ENCODE measurements at places on chromosomes 11 and 22.

DNA sequence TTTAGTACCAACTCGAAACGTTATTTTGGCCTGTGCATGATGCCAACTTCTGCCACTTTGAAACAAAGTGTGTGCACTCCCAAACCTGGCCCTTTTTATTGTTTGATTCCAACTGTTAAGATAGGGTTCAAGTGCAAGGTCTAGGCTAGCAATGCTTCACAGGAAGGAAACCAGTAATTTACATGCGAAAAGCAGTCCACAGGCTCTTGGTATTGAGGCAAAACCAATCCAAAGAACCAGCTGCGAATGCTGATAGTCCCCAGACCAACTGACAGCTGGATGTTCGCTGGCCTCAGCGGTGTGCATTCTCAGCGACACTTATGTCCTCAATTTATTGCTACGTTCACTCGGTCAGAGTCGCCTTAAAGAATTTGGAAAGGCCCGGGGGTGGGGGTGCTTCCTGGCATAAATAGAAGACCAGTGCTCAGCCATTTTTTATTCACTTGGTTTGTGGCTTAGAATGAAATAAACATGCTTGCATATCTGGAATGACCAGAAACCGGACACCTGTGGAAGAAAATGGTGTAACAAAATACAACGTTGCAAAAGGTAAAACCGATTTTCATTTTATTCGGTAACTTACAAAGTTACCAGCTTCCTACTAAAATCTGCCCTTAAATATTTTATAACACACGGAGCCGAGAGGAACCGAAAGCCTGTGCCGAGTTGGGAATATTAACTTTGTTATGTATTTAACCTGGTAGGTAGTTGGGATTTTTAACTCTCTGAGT is 1.6 kb downstream of the CPT1A start:
- DNase-seq = no peak

DNA sequence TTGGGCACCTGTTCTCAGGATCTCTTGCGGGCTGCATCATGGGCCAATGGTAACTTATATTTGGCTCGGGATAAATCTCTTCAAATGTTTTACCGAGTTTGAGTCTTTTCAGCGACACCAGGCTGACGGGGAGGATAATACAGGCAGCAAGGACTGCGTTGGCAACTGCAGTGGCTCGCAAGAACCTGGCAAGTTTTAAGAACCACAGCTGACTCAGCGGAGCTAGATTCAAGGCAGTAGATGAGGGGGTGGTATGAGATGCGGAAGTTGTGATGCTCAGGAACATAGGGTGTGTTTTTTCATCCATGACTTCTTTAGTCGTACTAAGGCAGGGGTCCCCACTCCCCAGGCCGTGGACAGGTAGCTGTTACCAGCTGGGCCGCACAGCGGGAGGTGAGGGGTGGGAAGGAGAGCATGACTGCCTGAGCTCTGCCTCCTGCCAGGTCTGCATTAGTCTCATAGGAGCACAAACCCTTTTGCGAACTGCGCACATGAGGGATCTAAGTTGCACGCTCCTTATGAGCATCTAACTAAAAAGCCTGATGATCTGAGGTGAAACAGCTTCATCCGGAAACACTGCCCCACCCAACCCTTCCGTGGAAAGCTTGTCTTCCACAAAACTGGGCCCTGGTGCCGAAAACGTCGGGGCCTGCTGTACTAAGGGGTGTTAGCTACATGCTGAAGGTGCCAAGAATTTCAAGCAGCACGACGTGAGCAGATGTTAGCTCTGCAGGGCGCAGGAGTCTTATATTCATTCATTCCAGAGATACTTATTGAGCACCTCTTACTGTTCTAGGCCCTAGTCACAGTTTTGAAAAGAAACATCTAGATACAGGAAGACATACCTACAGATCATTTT is 6.4 kb upstream of the JAM3 start:
- DNase-seq = no peak

DNA sequence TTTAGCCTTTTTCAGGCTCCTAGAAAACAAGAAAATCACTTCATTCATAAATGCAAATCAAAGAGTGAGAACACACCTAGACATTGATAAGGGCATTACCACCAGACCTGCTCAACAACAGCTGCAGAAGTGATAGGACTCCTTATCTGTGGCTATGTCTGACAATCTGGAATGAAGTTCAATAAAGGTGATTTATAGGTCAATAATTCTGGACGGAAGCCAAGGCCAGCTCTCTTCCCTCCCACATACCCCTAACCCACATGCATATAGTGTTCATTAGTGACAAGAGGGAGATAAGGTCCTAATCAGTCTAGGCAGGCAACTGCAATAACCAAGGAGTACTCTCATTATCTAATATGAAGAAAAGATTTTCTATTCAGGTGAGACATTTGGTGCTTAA is 111.3 kb downstream of the ETS1 start:
- DNase-seq = no peak

GRCh38 chr22:38032681-38033521 is 24.3 kb upstream of the PICK1 start:
- no peak for DNase-seq

- no peak for DNase-seq
Observed at GRCh38 chr11:123103326-123103980, 41.5 kb upstream of the HSPA8 start.

DNA sequence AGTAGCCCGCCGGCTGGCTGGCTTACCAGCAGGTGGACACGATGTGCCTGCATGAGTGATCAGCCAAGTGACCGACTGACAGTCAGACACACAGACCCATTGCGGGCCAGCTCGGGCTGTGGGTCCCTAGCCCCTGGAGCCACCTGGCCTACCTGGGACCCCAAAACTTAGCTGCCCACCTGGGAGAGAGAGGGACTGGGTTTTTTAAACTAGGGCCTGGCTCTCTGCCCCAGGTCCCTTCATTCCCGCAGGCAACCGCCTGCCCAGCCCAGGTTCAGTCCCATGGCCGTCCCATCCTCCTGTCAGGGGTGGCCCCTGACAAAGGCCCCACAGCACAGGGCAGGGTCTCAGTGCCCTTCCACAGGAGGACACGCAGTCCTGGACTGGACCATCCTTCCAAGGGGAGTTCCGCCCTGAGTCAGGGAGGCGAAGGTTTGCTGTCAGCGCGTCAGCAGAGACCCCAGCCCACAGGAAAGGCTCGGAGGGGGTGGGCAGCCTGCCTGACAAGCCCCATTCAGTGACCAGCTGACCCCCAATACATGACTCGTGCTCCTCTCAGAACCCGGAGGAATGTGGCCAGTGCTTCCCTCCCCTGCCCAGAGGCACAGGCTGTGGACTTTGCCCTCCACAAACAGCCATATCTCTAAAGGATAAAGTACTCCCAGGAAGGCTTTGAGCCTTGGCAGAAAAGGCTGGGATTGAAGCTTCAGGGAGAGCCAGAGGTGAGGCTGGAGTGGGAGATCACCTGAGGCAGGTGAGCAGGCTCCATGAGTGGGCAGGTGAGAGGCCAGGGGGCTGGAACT is 8.4 kb downstream of the SLCO2B1 start:
- DNase-seq = no peak

Measured in activated CD8-positive, alpha-beta memory T cell treated with anti-CD3 and anti-CD28 coated beads, Interleukin-2, amount 50 U/mL, for 4 hours (primary cell).